ENCODE measurements at places on chromosomes 3 and 15.

GRCh38 chr3:96106701-96107100, 707.7 kb upstream of the EPHA6 start:
- ATAC-seq, result no peak

- ATAC-seq, result no peak
Measured at GRCh38 chr15:42918047-42918446, 2.5 kb downstream of the TTBK2 start.

GRCh38 chr3:87082796-87083440, 92.0 kb upstream of the VGLL3 start:
- peak; percentile 90 for ATAC-seq

GRCh38 chr15:71355268-71355667, 240.0 kb downstream of the THSD4 start:
- no peak for ATAC-seq

DNA sequence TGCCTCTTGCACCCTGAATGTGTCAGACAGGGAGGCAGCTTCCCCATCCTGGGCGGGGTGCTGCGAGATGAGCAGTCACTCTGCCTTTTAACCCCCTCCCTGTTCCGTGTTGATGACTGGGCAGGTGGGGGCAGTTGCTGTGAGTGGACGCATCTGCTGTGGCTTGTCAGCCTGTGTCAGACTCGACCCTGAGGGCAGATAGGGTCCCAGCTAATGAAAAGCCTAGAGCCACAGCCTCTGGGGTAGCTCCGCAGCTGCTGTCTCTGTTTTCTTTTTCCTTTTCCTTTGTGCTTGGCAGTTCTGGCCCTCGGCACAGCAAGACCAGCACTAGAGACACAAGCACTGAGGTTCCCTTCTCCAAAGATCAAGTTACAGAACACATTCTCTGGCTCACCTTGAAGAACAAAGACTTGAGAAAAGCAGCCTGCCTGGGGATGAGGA, 43.0 kb upstream of the GLCE start:
- no peak for ATAC-seq

DNA sequence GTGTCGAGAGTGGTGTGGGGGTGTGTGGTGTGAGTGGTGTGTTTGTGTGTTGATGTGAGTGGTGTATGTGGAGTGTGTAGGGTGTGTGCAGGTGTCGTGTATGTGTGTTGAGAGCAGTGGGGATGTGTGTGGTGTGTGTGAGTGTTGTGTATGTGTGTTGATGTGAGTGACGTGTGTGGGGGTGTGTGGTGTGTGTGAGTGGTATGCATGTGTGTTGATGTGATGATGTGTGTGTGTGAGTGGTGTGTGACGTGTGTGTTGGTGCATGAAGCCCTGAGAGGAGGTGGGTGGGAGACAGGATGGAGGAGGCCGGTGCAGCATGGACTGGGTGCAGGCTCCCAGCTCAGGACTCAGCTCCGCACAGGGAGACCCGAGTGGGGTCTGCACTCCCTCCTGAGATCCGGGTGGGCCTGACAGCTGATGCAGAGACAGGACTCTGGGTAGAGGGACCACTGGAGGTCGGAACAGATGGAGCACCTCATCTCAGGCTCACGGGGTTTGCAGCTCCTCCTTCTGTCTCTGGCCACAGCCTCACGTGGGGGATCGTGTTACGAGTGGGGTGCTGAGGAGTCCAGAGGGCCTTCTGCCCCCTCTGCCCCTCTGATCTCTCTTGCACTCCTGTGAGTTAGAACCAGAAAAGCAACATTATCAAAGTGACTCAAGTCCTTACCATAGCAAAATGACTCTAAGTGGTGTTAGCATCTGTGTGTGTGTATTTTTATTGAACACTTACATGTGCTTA, 41.3 kb downstream of the ARNT2 start:
- no peak for ATAC-seq

- no peak for ATAC-seq
Measured at GRCh38 chr15:27222479-27222878, 251.5 kb downstream of the GABRG3 start.

DNA sequence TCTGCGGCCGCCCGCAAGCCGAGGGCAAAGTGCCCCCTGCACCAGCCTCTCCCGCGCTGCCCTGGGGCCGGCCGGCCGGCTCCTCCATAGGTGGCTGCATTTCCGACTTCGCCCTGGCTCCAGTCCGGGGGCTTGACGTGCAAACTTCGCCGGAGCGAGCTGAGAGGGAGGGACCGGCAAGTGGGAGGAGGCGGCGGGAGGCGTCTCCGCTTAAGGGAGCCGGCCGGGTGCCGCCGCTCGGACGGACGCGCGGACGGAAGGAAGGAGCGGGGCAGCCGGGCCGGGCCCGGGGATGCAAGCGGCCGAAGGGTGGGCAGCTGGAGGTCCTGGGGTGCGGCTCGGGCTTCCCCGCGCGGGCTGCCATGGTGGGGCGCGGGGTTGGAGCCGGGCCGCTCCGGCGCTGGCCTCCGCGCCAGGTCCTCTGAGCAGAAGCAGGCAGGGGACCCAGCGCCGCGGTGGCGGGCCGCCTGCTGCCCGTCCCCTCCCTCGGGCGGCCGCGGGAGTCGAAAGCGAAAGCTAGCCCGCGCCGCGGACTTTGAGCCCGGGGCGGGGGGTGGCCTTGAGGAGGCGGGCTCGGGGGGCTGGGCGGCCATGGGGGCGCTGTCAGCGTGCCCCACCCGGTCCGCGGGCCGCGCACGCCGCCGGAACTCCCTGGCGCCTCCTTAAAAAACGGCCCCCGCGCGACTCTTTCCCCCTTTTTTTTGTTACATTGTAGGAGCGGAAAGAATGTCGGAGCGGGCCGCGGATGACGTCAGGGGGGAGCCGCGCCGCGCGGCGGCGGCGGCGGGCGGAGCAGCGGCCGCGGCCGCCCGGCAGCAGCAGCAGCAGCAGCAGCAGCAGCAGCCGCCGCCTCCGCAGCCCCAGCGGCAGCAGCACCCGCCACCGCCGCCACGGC, at the start of gene SCAANT1:
TSS of gene SCAANT1 (minus strand) at position 511 of the 895 bp plus-strand sequence.
- ATAC-seq, result peak; percentile 92

- ATAC-seq, result no peak
Measured at GRCh38 chr3:31407665-31408064, 125.1 kb upstream of the STT3B start.

DNA sequence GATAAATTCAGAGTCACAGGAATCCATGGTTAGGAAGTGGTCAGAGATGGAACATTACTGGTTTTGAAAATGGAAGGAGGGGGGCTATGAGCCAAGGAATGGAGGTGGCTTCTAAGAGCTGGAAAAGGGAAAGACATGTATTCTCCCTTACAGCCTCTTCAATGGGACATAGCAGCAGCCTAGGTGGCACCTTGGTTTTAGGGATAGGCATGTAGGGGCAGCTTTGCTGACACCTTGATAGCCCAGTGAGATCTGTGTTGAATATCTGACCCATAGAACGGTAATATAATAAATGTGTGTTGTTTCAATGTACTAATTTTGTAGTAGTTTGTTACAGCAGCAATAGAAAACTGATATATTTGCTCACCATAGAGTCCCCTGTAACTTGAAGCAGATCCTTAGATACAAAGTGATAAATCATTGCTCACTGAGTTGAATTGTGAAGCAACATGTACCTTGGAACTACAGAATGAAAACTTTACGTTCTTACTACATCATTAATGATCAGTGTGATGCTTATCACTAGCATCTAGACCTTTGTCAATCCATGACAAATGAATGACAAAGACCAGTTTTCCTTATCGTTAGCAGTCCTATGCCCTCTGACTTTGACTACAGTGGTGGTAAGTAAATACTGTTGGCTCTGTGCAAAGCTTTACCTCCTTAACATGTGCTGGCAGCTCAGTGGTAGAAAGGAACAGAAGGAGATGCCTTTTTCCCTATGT, 53.8 kb downstream of the TMEM45A start:
- no peak for ATAC-seq

DNA sequence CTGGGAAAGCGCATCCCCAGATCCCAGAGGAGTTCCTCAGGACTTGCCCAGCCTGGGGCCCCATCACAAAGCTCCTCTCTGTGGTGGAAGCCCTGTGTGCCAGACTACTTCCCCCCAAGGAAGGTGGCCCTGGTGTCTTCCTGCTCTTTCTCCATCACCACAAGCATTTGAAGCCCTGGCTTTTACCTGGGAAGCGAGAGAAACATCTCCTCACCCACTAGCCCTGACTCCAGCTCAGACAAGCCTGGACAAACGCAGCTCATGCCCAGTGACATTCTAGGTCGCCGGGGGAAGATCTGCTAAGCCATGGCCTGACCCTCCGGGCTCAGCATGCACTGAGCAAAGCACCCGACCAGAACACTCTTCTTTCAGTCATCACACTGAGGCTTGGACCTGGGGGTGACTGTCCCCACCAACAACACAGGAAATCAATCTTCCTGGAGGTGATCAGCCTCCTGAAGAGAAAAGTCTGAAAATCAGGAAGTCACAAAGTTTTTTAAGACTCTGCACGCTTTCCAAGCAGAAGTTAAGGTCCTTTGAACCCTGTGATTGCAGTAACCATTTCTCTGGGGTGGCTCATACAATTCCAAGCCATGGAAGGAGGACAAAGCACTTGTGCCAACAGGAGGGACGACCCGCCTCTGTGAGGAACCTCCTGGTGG, 40.8 kb downstream of the KLHL25 start:
- ATAC-seq, result no peak

GRCh38 chr15:60752973-60753720, 274.2 kb upstream of the ICE2 start:
- no peak for ATAC-seq

DNA sequence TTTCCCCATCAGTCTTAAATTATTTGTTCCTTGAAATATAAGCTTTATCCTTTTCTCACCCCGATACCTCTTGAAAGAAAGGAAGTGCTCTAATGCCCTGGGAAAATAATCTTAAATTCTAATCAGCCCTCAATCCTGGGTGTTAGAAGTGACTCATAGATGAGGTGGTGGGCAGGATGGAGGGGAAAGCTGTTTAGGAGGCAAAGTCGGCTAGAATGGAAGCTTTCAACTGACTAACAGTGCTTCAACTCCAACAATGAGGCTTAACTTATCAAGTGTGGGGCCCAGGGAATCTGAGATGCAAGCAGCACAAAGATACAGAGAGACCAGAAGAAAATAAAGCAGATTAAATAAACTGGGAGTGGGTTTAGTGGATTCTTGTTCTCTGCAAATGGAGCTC, 175.8 kb downstream of the EPHB1 start:
- no peak for ATAC-seq

- no peak for ATAC-seq
Measured at GRCh38 chr3:89058371-89058770, 49.0 kb upstream of the EPHA3 start.

Measured in SK-N-SH treated with all-trans-retinoic acid at 6 μM for 48 hours (cell line).